ENCODE measurements at places on chromosomes 4 and X.

GRCh38 chr4:153036931-153037482 lies 100.9 kb downstream of the FHDC1 start:
- no peak for DNase-seq

- no peak for DNase-seq
Measured at GRCh38 chr4:1599491-1600210, 84.5 kb downstream of the FAM53A start.

DNA sequence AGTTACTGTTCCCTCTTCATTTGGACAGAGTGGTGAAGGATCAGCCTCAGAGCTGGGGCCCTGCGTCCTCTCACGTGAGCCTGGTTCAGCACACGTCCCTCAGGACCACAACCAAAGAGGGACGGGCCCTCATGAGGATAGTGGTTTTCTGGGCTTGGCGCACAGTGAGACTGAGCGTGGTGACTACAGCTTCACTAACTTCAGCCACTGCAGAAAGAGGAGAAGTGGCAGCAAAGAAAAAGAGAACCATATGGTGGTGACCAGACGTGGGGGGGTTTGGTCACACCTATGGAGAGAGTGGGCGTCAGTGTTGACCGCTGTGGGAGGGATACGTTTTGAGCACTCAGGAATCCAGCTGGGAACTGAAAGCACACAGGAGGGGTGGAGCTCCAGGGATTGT lies 21.8 kb upstream of the TNIP3 start:
- DNase-seq: no peak

DNA sequence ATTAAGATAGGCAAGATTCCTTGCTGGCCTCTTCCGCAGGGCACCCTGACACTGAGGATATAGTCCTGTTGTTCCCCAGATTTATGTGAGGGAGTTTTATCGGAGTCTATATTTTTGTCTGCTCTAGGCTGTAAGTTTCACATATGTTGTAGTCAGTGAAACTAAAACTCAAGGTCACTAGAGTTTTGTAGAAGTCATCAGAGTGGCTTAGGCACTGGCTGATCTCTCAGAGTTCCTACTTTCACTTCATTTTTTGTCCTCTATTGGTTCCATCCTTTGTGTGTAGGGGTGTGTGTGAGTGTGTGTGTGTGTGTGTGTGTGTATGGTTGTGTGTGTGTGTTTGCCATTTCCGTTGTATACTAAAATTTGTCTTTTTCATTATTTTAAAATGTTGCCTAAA lies 577.5 kb downstream of the IQCM start:
- no peak for DNase-seq

DNA sequence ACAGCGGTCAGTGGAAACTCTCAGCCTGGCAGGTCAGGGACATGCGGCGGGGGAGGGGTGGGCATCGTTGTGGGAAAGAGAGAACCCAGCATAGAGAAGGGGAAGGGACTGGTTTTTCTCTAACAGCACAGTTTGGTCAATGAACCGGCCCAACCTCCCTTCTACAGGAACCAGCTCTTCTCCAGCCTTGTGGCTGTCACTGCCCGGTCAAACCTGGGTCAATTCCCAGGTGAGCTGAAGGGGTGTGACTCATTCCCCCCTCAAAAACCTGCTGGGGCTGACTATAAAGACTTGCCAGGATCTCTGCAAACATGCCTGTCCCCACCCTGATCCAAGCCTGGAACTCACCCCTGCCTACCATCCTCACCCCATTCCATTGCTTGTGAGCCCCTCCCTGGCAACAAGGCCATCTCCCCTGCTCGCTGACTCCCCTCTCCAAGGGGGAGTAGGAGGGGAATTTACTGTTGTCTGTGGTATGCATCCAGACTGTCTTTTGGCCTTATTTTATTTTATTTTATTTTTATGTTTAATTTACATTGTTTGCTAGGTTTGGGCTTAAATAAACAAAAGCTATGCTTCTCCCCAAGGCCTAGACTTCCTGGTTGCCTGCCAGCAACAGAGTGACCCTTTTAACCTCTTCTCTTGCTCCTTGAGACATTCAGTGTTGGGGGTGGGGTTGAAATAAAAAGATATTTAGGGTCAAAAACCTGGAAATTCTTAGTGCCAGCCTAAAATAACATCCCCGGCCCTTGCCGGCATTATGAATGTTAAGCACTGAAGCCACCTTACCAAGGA lies 49.6 kb downstream of the TSC22D3 start:
- DNase-seq: no peak

DNA sequence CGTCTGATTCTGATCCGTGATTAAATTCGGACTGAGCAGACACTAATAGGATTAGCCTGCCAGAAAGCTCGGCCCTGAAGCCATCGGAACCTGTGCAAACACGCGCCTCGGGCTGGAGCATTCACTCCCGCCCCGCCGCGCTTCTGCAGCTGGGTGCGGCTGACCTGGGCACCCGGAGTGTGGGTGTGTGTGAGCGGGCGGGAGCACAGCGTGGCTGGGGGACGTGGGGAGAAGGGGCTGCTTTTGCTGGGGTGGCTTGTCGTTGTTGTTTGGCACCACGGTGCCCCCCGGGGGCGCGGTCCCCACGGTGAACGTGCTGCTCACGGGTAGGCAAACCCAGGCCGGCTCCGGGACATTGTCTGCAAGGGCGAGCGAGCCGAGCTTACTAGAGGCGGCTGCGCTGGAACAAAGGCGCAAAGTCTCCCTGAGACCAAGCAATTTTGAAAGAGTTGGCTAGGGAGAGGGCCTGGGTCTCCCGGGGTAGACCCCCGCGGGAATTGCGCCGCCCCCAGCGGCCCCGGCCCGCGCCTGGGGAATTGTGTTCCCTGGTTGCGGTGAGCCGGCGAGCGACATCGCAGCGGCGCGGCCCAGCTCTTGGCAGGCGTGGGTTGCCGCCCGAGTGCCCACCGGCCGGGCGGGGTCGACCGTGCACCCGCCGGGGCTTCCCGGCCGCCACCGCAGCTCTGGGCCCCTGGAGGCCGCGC lies 1.4 kb downstream of the MAMLD1 start:
- DNase-seq: no peak

GRCh38 chr4:38308728-38309311 lies 348.6 kb downstream of the PTTG2 start:
- no peak for DNase-seq

DNA sequence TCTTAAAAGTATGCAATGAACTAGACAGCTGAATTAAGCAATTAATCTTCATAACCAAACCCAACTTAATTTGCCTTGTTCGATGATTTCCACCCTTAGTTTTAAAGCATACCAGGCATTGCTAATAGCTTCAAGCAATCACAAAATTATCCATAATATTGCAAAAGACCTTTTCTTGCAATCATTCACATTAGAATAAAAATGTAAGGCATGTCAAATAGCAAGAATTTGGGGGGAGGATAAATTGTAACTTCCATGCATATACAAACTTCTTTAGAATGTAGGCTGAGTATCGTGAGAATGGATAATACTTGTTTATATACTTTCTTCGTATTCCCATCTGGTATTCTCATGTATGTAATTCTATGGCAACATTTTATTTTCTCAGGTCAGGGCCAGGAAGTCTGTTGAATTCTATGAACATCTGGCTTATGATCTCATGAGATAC lies 28.7 kb upstream of the BMP2K start:
- no peak for DNase-seq

GRCh38 chrX:31449081-31449480 lies 377.2 kb upstream of the FTHL17 start:
- DNase-seq: no peak

DNA sequence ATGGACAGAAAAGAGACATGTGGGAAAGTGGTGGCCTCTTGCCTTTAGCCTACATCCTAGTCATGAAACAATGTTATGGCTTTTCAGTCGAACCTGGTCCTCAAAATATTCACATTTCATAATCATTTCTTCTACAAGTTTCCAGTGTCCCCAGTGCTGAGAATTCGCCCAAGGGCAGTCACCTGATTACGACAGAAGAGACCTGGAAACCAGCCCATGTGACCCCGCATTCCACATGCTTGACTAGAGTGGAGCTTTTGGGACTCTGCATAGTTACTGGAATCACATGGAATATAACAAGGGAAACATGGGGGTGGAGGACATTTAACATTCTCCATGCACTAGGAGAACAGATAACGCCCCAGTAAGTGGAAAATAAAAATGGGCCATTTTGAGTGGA lies 100.1 kb downstream of the PPARGC1A start:
- no peak for DNase-seq

GRCh38 chr4:127196655-127197352 lies 436.0 kb upstream of the INTU start:
- no peak for DNase-seq

GRCh38 chr4:2942532-2943363 lies 20.5 kb downstream of the NOP14 start:
- DNase-seq: no peak

- DNase-seq: no peak
Measured at GRCh38 chr4:184384810-184385557, 89.4 kb downstream of the IRF2 start.

- DNase-seq: no peak
Measured at GRCh38 chr4:55547466-55547770, 709 bp upstream of the CLOCK start.

DNA sequence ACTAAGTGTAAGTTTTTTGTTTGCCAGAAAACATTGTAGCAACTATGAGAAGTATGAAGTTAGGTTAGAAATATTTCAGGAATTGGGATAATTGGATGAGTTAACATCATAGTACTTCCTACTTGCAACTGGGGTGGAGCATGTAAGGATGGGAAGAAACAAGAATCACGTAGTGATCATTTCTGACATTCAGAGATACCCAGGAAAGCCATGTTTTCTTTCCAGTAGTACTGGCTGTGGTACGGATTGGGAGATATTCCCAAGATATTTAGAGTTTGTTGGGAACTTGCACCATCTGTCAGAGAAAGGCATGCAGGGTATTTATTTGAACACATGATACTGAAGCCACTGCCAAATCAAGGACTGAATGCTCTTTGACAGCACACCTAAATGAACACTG lies 87.6 kb upstream of the SLC4A4 start:
- no peak for DNase-seq

DNA sequence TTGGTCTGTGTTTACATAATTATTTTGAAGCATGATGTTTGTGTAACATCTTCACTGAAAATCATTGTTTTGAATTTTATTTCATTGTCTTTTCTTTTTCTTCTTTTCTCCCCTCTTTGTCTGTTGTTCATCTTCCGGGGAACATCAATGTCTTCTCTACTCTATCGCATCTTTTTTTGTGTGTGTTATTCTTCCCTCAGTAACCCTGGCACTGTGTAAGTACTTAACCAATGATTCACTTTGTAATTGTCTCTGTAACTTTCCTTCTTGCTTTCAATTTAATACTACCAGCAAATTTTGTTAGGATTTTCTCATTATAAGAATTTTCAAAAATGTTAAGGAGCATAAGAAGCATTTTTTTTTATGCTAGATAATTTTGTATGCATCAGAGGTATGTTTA lies 130.8 kb downstream of the PDLIM5 start:
- no peak for DNase-seq

DNA sequence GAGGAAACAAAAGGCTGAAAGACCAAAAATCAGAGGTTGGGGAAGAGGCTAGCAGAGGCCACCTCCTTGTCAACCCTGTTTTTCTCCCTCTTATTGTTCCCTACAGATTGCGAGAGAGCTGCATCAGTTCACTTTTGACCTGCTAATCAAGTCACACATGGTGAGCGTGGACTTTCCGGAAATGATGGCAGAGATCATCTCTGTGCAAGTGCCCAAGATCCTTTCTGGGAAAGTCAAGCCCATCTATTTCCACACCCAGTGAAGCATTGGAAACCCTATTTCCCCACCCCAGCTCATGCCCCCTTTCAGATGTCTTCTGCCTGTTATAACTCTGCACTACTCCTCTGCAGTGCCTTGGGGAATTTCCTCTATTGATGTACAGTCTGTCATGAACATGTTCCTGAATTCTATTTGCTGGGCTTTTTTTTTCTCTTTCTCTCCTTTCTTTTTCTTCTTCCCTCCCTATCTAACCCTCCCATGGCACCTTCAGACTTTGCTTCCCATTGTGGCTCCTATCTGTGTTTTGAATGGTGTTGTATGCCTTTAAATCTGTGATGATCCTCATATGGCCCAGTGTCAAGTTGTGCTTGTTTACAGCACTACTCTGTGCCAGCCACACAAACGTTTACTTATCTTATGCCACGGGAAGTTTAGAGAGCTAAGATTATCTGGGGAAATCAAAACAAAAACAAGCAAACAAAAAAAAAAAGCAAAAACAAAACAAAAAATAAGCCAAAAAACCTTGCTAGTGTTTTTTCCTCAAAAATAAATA lies 179.9 kb downstream of the AR start:
- DNase-seq: no peak

- no peak for DNase-seq
Measured at GRCh38 chrX:31589503-31589902, 517.7 kb upstream of the FTHL17 start.

DNA sequence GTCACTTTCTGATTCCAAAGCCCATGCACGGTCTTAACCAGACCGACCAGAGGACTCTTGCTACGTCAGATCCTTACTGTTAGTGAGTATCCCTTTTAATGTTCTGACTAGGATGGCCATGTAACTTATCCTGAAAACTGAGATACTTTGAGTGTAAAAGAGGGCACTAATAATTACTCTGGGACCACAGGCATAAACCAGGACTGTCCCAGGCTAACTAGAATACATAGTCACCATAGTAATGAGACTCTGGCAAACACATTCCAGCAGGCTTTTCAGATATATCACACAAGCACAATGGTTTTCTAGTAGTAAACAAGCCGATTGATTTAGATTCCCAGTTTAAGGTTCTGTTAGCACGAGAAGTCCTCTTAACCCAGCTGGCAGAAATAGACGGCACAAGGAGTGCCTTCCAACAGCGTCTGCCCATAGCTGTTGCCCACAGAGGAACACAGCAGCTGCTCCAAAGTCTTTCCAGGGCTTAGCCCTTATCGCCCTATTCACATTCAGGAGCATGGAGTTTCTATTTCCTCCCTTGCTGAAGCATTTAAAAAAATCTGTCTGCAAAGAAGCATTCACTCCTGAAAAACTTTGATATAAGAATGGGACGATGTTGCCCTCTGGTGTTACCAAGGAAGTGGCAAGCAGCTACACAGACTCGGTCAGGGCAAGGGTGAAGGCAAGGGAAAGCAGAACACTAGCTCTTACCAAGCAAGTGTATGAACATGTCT lies 92.4 kb downstream of the CXCL13 start:
- DNase-seq: no peak

DNA sequence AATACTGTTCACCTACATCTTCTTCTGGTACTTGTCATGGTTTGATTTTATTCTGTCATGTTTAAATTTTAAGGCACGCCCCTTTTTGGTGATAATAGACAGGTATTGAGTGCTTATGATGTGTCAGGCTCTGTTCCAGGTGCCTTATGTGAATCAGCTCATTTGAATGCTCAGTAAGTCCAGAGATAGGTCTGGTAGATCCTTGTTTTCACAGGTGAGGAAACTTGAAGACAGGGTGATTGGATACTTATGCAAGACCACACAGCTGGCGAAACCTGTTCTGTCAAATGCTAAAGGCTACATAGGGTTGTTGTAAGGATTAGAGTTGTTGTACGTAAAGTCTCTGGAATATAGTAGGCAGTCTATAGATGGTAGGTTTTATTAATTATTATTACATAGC lies 9.6 kb upstream of the SLC25A14 start:
- no peak for DNase-seq

DNA sequence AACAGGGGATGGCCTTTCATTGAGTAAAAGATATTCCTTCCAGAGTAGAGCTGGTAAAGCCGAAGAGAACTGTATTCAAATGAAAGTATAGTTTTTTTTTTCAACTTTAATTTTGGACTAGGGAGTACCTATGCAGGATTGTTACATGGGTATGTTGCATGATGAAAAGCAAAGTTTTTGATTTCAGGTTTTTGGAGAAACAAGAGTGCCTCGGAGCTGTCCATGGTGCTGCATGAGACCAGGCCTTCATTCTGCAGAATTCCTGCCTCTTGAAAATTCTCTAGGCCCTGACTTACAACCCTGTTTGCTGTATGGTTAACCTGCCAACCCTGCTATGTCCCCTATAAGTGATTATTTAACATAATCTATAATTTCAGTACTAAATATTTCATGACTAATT lies 1065.7 kb upstream of the FTHL17 start:
- DNase-seq: no peak

All from cerebellar nuclear complex (tissue), 1 donor.